ENCODE measurements at places on chromosomes 13 and 19. TPM values are rescaled to one million over a fixed set of nuclear protein-coding genes. Genes with fewer than 3 reads are reported as not detected.
A peak's percentile ranks its signal among the peaks of the same experiment; 100 is the strongest.

The FFAR3 gene
- polyA plus RNA-seq: not detected

The SOHLH2 gene
- polyA plus RNA-seq: 0.17 TPM

GRCh38 chr19:35205733-35206323, 22.7 kb downstream of the FAM187B start:
- no peaks in the 10 kb centered on the region for H3K4me1 ChIP-seq
- H3K4me3 ChIP-seq: no peak overlapping the region
- no peaks in the 10 kb centered on the region for H3K36me3 ChIP-seq
- H3K27me3 ChIP-seq: no peaks in the 10 kb centered on the region

DNA sequence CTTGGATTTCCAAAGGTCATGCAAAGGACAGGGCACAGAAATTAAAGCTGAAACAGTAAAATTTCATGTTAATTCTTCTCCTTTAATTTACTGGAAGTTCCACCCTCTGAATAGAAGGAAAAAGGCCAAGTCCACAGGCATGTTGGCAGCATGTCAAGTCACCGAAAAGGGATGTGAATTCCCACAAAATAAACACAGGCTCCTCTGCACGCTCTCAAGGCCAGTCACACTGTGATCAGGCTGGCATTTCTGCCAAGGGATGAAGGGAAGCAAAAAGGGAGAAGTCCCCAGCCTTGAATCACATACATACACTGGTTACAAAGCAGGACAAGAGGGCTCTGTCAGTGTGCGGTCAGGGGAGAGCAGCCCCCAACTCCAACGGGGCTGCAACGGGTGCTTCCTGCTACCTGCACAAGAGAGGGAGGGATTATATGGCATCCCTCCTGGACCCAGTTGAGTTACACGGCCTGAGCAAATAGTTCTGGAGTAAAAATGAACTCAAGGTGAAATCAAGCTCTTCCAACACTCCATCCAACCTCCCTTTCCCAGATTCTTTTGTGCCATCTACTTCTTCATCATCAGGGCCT, 6.9 kb downstream of the DCLK1 start:
- H3K27ac ChIP-seq: no peak overlapping the region
- no peaks in the 10 kb centered on the region for H3K27me3 ChIP-seq
- H3K4me3 ChIP-seq: no peak overlapping the region
- H3K36me3 ChIP-seq: no peaks in the 10 kb centered on the region

DNA sequence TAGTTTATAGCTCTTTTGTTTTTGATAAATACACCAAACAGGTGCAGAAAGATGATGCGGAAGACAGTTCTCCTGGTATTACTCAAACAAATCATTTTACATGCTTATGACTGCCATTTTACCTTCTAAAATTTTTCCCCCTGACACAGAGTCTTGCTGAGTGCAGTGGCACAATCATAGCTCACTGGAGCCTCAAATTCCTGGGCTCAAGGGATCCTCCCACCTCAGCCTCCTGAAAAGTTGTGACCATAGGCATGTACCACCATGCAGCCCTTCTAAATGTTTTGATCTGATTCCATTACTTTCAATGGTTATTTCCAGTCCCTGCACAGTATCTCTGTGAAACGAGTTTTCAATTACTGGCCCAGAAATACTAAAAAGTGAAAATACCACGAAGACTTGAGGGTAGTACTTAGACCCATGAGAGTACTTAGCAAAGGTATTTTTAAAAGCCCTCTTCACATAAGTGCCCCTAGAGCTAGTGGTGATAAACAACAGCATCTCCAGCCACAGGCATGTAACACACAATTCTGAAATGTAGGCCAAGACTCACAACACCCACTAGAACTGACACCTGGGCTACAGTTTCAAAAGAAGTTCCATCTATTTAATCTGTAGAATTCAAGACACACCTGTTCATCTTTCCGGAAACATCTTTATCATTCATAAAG, 11.3 kb downstream of the HSPH1 start:
- H3K27me3 ChIP-seq: no peaks in the 10 kb centered on the region
- no peak for DNase-seq

- no peaks in the 10 kb centered on the region for H3K36me3 ChIP-seq
- H3K27me3 ChIP-seq: no peaks in the 10 kb centered on the region
- H3K27ac ChIP-seq: peak overlapping the region; percentile 59
- DNase-seq: no peak
- H3K4me1 ChIP-seq: peaks cover 17% of the 10 kb centered on the region
- H3K4me3 ChIP-seq: no peak overlapping the region
Measured at GRCh38 chr19:2616741-2617392, 85.6 kb downstream of the GNG7 start.

All from kidney (tissue), 22 donors.